Natural killer cell (primary cell): ENCODE measurements at places on chromosomes 6 and 20.
A peak's percentile ranks its signal among the peaks of the same experiment; 100 is the strongest.

DNA sequence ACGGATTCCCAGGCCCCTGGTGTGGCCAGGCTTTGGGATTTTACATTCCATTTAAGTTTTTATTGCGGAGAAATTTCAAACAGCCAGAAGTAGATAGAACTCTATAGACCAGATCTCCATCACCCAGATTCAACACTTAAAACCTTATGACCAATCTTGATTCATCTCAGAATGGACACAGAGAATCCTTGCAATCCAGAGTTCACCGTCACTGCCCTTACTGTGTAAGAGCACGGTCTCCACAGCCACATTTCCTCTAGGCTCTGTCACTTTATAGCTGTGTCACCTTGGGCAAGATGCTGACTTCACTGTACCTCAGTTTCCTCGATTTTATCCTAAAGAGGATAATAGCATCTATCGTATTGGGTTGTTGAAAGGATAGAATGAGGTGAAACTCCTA, 979 bp downstream of the ZNF133 start:
- DNase-seq = no peak

DNA sequence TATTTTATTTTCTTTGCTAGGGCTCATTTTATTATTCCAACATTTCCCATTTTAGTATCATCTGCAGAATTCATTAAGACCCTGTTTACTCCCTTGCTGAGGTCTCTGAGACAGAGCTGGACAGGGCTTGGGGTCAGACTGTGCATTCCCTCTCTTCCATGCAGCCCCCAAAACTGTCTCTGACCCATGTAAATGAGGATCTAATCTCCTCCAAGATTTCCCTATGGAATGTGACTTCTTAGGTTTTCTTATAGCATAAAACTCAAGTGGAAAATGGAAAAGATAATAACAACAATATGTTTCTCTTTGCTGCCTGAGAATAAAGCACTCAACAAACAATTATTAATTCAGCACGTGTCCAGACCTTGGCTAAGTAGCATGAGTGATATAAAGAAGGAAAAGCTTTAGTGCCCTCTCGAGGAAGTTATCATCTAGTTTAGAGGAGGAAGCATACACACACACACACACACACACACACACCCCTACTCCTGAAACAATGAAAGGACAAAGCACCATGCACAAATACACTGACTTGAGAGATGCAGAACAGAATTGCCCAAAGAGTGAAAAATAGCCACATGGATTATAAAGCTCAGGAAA, 815.5 kb downstream of the BCKDHB start:
- DNase-seq = no peak

GRCh38 chr6:117555882-117556498, 46.3 kb downstream of the GOPC start:
- DNase-seq = peak; percentile 42

- DNase-seq = no peak
These were observed 526.8 kb downstream of the CD109 start for GRCh38 chr6:74222768-74223333.

- DNase-seq = no peak
These were observed 71.3 kb downstream of the CDKAL1 start for GRCh38 chr6:20605581-20605980.
